ENCODE measurements at places on chromosomes 4 and X.

GRCh38 chrX:128057421-128057820 is 5.2 kb upstream of the ACTRT1 start:
- DNase-seq: no peak

GRCh38 chrX:111411983-111412382 is at the start of gene DCX:
TSS of gene DCX (minus strand) at chrX:111412192. CDS start at chrX:111410398, 1,794 bp downstream.
- DNase-seq: no peak

DNA sequence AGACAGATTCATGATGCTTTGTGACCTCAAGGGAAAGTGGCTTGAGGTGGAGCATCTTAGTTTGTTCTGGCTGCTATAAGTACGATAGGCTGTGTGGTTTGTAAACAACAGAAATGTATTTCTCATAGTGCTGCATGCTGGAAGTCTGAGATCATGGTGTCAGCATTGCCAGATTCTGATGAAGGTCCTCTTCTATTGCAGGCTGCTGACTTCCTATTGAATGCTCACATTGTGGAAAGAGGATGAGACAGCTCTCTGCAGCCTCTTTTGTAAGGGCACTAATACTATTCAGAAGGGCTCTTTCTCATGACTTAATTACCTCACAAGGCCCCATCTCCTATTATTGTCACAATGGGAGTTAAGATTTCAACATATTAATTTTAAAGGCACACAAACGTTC is 1674.0 kb upstream of the PCDH7 start:
- DNase-seq: no peak

GRCh38 chr4:26130173-26130572 is 190.6 kb upstream of the RBPJ start:
- DNase-seq: no peak

- DNase-seq: no peak
Measured at GRCh38 chrX:6029014-6029413, 199.7 kb downstream of the NLGN4X start.

DNA sequence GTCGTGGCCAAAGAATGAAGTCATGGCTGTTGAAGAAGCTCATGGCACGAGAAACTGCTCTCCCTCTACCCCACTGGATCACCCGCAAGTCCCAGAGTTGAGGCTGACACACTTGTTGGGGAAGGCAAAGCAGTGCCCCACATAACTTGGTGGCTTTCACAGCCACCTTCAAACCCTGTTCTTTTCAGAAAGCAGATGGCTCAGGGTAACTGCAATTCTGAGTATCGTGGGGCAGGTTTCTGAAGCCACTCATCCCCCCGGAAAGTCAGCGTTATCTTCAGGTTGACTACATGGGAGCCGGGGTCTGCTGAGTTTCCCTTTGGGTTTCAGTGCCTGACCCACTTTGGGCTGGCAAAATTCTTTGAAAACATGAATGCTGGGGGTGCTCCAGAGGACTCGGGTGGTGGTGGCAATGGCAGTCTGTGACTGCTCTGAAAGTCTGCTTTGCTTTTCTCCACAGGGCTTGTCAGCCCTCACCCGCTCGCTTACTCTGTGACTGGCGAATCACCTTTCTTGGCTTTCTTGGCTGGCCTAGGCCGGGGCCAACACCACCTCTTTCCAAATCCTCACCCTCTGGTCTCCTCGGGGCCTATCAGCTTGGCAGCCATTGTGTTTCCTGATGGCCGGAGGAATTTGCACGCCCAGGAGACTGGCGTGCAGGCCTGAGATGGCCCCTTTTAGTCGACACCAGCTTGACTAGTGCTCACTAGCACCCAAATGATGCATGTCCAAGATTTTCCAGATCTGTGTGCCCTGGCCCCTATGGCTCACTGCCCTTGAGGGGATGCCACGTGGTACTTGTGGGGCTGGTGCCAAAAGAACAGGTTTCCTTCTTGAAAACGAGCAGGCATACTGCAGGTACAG is 7.3 kb downstream of the PPP1R3F start:
- no peak for DNase-seq

DNA sequence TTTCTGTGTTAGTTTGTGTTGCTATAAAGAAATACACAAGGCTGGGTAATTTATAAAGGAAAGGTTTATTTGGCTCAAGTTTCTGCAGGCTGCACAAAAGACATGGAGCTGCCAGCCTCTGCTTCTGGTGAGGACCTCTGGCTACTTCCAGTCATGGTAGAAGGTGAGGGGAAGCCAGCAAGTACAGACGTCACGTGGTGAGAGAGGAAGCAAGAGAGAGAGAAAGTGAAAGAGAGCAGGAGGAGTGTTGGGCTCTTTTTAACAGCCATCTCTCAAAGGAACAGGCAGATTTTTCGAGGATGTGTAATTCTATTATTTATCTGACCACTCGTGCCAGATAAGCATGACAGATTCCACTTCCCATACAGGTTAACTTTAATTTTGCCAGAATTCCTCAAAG is 1199.1 kb downstream of the ADGRL3 start:
- DNase-seq: no peak

DNA sequence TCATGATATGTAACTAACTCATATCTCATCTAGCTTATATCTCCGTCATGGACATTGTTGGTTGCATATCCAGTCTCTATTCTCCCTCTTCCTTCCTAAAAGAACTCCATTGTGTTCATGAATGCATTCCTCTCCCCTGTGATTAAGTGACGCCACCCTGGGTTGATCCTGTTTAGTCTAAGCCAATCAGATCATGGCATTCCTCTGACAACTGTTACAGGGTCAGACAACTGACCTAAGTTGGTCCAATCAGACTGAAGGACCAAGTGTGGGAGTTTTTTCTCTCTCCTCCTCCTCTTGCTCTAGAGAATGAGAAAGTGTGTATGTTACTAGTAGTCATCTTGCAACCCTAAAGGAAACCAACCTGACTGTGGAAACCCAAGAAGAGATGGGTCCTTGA is 3.6 kb downstream of the APOO start:
- no peak for DNase-seq

- no peak for DNase-seq
Measured at GRCh38 chrX:1493412-1493811, 40.7 kb upstream of the ASMTL start.

- DNase-seq: no peak
Measured at GRCh38 chr4:182975806-182976205, 58.6 kb upstream of the DCTD start.

DNA sequence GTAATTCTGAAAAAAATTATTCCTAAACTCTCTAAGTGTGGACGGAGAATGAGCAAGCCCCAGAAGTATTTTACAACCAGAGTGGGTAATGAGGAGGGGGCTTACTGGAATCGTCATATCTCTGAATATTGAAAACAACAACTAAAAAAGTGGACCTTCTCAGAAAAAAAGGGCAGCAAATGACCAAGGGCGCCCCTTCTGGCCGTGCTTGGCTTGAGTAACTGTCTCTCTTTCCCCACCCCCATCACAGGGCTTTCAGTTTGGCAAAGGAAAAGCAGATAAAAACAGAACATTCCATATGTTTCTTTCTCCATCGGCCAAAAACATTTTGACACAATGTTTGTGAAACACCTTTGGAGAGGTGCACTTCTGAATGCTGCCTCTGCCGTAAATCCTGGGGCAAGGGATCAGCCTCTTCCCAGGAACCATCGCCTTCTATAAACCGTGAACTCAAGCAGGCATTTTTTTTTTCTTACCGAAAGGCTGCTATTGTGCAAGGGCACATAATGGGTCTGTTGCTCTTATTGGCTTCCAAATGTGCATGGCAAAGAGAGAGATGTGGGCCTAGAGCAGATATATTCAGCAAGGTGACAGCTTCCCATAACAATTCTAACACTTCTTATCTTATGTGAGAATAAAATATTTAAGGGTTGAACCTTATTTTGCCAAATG is 115.4 kb downstream of the PARM1 start:
- no peak for DNase-seq

DNA sequence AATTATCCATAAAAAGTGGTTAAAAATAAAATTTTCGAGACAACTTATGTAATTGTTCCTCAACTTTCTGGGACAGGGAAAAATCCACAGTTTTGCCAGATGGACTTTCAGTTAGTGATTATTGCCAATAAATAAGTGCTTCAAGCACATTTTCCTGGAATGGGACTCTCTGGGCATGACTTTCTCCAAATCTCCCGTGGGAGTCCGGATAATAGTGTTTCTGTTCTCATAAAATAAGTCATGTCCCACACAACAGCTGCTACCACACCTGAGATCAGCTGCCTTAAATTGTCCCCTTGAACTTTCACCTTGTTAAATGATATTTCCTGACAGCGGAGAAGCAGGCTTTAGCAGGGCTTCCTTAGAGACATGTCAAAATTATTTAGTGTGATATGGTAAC is 133.4 kb upstream of the NAP1L5 start:
- no peak for DNase-seq

DNA sequence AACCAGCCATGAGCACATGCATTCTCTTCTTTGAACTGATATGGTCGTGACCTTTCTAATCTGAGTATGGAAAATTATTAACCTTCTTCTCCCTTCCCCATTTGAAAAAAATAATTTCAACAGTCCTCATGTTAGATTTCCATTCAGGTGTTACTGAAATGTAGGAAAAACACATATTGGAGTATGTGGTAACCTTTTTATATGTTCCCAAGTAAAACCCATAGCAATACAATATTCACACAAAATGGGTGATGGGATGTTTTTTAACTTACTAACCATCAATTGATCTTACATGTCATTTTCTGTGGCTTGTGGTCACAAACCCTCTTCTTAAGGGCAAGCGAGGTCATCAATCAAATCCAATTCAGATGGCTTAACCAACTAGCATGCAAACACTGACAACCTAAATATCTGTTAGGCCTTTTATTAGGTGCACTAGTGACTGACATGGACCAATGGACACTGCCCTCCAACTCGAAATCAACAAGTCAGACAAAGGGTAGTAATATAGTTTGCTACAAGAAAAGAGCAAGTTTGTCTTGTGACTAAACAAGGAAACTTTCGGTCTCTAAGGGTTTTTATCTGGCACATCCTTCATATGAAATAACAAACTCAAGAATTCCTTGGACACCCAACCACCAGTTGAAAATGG is 74.3 kb downstream of the CAMK2D start:
- no peak for DNase-seq

DNA sequence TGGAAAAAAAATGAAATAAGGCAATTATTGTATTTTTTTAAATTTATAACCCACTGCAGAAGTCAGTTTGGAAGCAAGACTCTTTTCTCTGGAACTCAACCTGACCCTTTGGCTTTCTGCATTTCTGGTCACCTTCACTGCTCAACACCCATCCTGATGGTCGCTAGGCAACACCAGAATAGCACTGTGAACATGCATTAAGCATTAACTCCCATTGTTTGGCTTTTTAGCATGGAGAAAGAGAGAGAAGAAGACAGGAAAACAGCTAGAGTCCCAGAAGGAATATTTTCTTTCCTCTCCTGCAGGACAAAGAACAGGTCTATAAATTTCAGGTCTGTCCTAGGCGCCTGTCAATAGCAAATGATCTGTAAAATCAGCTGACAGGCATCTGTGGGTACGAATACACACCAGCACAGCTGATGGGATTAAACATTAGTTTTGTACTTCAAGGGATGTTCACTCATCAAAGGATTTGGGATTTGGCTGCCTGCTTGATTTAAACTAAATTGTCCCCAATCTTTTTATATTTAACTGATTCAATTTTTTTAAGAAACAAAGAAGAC is 137.2 kb upstream of the ETNPPL start:
- no peak for DNase-seq

DNA sequence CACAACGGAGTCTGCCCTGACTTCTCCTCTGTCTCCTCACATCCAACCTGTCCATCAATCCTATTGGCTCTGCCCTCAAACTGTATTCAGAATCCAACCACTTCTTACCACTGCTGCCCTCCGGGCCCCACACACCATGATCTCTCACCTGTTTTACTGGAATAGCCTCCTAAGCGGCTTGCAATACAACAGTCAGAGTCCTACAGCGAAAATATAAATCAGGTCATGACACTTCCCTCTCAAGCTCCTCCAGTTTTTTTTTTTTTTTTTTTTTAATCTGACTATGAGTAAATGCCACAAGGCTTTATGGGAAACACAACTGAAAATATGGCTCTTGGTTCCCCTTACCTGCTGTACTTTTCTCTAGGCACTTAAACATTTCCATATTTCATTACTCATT is 42.8 kb downstream of the SHISA3 start:
- no peak for DNase-seq

- no peak for DNase-seq
Measured at GRCh38 chr4:6071959-6072720, 53.9 kb upstream of the C4orf50 start.

DNA sequence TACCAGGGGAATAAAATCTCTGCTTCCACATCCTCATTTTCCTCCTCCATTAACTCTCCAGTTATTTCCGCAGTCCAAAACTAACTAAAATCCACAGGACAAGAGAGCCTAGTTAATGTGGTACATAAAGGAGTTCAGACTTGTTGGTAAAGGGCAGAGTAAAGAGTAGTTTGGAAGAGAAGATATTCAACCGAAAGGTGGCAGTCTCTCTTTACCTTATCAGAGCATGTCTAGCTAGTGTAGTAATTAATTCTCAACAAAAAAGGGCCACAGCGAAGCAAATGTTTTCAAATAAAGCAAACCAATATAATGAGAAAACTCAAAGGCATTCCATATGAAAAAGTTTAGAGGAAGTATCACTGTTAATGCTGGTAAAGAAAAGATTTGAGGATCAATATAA is 286.5 kb downstream of the GLUD2 start:
- no peak for DNase-seq

DNA sequence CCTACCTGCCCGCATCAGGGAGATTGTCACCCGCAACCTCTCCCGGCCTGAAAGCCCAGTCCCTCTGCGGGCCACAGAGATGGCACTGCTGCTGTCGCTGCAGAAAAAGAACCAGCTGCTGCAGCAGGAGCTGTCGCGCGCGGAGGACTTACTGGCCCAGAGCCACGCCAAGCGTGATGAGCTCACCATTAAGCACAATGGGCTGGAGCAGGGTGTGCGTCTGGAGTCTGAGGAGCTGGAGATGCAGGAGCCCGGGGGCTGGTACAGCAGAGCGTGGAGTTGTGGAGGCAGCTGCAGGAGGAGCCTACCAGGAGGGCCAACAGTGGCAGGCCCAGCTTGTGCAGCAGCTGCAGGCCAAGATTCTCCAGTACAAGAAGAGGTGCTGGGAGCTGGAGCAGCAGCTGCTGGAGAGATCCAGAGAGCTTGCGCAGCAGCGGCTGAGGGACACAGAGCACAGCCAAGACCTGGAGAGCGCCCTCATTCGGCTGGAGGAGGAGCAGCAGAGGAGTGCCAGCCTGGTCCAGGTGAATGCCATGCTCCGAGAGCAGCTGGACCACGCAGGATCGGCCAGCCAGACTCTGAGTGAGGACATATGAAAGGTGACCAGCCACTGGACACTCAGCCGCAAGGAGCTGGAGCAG is 11.3 kb downstream of the SMIM10L2A start:
- DNase-seq: no peak

DNA sequence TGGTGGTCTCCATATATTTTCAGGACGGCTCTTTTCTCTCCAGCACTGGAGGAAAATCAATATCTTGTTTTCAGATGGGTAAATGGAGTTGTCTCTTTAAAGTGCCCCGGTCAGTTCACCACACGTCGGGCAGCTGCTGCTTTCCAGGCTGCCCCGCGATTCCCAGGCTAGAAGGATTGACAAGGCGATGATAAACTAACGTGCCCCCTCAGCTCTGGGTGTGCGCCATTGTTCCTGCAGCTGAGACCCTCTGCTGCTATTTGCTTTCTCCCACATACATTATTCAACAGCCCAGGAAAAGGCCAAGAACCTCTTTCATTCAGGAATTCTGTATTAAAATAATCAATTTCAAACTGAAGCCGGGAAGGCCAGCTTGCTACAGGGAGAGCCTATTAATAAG is 254.5 kb downstream of the SOX3 start:
- no peak for DNase-seq

Data from CD4-positive, alpha-beta T cell treated with Interferon alpha-2 for 1 hour (primary cell).